ENCODE measurements at places on chromosomes 5 and 9. TPM values are rescaled to one million over a fixed set of nuclear protein-coding genes. Genes with fewer than 3 reads are reported as not detected.

C9orf153 gene
- total RNA-seq, result 0.27 TPM

CCL28 gene
- total RNA-seq, result 2.4 TPM

IFNA21 gene
- not detected for total RNA-seq

FAM221B gene
- total RNA-seq, result not detected

CATSPER3 gene
- not detected for total RNA-seq

POU4F3 gene
- total RNA-seq, result not detected

FGFR4 gene
- total RNA-seq, result 4.2 TPM

FGF1 gene
- 0.07 TPM for total RNA-seq

NTRK2 gene
- total RNA-seq, result not detected

PCDHB4 gene
- total RNA-seq, result 0.13 TPM

FOXI1 gene
- total RNA-seq, result not detected

PTGES2 gene
- total RNA-seq, result 57.6 TPM

PCDHAC2 gene
- total RNA-seq, result 1.8 TPM

NR5A1 gene
- not detected for total RNA-seq
